CD4-positive, alpha-beta T cell treated with Interleukin-12 subunit alpha and Interleukin-12 subunit beta, for 1 hour (primary cell): ENCODE measurements at places on chromosomes 4 and X.
A peak's percentile ranks its signal among the peaks of the same experiment; 100 is the strongest.

- no peak for DNase-seq
Measured at GRCh38 chrX:40156470-40157227, 58.9 kb upstream of the BCOR start.

DNA sequence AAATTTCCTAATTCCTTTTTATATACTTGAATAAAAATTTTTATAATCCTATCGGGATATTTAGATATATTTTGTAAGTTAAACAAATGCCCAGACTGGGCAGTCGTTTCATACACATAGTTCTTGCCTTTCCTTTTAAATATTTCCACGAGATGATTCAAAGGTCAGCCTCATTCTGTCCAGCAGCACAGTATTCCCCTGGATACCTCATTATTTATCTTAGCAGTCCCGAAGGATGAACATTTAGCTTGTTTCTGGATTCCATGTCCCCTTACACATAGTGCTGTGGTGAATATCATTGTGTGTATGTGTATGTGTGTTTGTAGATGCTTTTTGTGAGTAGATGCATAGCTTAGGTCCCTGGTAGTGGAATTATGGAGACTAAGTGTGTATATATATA is 38.3 kb downstream of the RAPGEF2 start:
- DNase-seq = no peak

- no peak for DNase-seq
Measured at GRCh38 chr4:88012647-88013046, 5.2 kb downstream of the PKD2 start.

GRCh38 chr4:48899950-48900349 is 6.6 kb downstream of the OCIAD2 start:
- no peak for DNase-seq

GRCh38 chr4:141853091-141853764 is 216.8 kb downstream of the IL15 start:
- no peak for DNase-seq

- DNase-seq = no peak
Measured at GRCh38 chr4:6935965-6936364, 26.3 kb downstream of the TBC1D14 start.

DNA sequence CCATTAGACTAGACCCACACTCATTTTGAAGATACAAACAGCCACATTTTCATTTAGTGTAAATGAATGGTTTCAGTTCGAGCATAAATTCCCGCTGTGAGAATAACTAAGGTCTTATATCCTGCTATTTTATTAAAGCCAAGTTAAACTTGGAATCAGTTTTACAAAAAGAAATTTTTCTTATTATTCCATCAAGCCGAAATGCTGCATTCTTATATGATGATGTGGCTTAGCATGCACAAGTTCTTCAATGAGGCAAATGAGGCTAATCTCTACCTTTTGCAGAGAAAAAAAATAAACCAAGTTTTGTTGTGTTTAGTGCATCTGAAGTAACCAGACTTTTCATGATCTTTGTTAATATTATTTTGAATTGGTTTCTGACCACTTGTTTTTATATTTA is 953.9 kb upstream of the PCDH10 start:
- DNase-seq = no peak

GRCh38 chr4:83093060-83093640 is 21.4 kb downstream of the PLAC8 start:
- DNase-seq = no peak

- no peak for DNase-seq
Measured at GRCh38 chr4:17968721-17969120, 52.8 kb downstream of the LCORL start.

- peak; percentile 68 for DNase-seq
Measured at GRCh38 chr4:173168396-173169177, at the start of gene GALNT7. TSS of gene GALNT7 (plus strand) at chr4:173168811. CDS start at chr4:173168836, 25 bp downstream.

GRCh38 chr4:177229331-177229730 is 80.3 kb upstream of the NEIL3 start:
- DNase-seq = no peak

DNA sequence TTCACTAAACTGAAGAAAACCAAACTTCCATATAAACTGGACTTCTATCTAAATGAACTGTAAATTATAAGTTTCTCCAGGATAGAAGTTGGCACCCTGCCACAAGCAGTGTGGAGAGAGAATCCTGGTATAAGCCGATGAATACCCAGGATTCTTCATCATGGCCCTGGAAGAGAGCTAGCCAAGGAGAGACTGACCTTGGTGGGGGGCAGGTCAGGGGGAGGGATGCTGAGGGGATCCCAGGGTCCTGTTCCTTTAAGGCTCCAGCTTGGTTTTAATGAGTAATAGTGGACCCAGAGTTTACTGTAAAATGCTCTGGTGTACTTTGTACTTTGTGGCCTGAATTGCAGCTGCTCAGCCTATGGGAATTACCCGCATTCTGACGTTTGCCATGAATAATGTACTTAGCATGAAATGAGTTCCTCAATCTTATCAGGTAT is 16.9 kb downstream of the RASSF6 start:
- no peak for DNase-seq

- DNase-seq = no peak
Measured at GRCh38 chr4:121339307-121339706, 41.5 kb downstream of the QRFPR start.

DNA sequence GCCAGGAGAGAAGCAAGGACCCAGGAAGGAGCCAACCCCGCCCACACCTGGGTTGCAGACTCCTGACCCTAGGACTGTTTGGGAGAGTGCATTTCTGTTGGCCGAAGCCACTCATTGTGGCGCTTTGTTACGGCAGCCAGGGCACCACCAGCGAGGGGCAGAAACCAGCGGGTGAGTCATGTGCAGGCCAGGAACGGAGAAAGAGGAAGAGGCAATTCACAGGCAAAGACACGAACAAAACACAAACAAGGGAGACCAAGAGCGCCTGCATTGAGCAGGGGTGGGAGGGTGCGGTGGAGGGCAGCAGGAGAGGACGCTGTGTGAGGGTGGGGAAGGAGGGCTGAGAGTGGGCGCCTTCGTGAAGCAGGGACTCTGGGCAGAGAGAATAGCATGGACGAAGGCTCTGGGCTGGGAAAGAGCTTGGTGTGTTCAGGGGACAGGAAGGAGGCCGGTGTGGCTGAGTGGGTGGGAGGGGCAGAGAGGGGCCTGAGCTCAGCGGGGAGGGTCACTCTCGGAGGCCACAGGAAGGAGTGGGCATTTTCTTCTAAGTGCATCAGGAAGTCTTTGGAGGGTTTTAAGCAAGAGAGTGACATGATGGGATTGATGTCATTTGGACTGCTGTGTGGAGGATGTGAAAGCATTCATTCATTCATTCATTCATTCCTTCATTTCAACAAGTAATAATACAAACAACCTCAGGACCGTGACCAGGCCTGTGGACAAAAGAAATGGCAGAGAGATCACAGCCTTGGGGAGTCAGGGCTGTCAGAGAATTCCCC is 12.2 kb upstream of the WFS1 start:
- no peak for DNase-seq

DNA sequence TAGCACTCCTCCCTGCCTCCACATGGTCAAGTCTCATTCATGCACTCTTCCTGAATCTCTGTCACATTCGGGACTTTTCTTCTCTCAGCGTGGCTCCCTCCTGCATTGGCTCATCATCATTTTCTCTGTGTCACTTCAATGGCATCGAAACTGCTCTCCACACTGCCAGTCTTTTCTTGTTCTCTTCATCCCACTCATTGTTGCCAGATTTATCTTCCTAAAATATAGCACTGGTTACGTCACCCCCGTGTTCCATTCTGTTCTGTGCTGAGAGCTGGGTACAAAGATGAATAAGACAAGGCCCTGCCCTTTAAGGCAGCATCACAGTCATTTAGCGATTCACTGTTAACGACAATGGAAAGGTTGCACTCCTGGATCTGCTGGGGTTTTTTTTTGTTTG is 174.4 kb upstream of the TBC1D9 start:
- no peak for DNase-seq

GRCh38 chrX:47574076-47574546 is 8.1 kb upstream of the TIMP1 start:
- no peak for DNase-seq
